ENCODE measurements at places on chromosomes 16 and 17. TPM values are rescaled to one million over a fixed set of nuclear protein-coding genes. Genes with fewer than 3 reads are reported as not detected.

Gene UBALD2
- total RNA-seq, result 28.1 TPM

Gene KRT17
- total RNA-seq, result not detected

Gene UTS2R
- 0.81 TPM for total RNA-seq

Gene PABPN1L
- not detected for total RNA-seq

Gene KRT222
- total RNA-seq, result not detected

Gene DHODH
- 8.3 TPM for total RNA-seq

Gene WNT9B
- 0.13 TPM for total RNA-seq

Gene HERPUD1
- 105 TPM for total RNA-seq

Gene HSD3B7
- 6.7 TPM for total RNA-seq

Gene KRT15
- total RNA-seq, result not detected

Gene HOXB3
- total RNA-seq, result 1.6 TPM

DNA sequence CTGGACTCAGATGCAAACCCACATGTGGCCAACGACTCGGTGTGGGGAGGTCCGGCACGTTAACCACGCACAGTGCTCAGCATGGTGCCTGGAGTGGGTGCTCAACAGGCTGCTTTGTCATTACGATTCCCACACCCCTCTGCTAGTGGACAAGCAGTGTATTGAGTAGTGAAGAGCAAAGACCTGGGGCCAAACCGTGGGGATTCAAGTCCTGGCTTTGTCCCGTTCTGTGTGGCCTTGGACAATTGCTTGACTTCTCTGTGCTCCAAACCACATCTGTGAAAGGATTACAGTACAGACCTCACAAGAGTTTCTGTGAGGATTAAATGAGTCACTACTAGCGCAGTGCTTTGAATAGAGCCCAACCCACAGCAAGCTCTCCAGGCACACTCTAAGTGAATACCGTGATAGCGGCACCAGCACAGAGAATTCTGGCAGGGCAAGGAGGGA, 33.8 kb downstream of the TRPV2 start:
- no peak for DNase-seq

DNA sequence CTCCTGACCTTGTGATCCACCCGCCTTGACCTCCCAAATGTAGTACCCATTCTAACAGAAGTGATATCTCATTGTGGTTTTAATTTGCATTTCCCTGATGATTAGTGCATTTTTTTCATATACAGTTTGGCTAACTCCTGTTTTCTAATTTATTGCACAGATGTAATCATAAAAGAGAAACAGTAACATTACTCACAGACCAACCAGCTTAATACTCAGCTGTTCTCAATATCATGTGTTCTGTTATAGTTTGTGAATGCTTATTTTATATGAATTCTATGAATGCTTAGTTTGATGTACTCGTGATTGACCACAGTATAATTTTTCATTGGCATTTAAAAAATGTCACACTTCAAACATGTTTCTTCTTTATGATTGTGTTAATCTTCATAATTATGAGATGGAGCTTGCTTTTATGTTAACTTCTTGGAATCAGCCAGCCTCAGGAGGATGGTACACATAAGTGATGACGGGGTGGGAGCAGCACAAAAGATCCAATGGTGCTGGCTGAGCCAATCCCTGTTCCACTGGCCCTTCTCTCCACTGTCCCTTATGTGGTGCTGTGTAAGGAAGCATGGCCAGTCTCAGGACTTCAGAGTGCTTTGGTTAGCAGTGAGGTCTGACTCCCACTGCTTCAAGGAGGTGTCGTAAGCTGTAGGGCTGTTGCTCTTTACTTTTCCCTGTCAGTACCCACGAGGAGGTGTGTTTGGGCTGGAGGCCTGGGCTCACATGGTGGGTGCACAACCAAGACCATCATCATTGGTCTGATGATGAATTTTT, 191.0 kb downstream of the SPECC1 start:
- no peak for DNase-seq

- peak; percentile 64 for DNase-seq
Measured at GRCh38 chr16:10080051-10080772, 102.0 kb downstream of the GRIN2A start.

DNA sequence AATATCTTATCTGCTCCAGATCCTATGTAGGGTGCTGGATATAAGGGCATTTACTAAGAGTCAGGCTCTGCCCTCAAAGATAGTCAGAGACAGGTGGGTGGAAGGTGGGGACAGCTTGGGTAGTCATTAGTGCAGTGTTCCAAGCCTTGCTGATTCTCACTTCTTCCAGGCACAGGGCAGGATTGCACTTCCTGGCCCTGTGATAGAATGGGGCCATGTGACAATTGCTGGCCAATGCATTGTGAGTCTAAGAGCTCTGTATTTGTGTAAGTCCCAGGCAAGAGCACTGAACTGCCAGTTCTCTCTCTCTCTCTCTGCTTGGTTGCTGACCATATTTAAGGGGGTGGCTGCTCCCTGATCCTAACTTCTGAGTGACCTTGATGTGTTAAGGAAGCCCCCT, 112.1 kb downstream of the C16orf78 start:
- no peak for DNase-seq

GRCh38 chr16:21611556-21612384, 12.4 kb downstream of the METTL9 start:
- no peak for DNase-seq

- DNase-seq, result no peak
Measured at GRCh38 chr16:55964923-55965475, 89.8 kb upstream of the CES5A start.

GRCh38 chr16:67926181-67926750, 5.4 kb downstream of the CTRL start:
- no peak for DNase-seq

DNA sequence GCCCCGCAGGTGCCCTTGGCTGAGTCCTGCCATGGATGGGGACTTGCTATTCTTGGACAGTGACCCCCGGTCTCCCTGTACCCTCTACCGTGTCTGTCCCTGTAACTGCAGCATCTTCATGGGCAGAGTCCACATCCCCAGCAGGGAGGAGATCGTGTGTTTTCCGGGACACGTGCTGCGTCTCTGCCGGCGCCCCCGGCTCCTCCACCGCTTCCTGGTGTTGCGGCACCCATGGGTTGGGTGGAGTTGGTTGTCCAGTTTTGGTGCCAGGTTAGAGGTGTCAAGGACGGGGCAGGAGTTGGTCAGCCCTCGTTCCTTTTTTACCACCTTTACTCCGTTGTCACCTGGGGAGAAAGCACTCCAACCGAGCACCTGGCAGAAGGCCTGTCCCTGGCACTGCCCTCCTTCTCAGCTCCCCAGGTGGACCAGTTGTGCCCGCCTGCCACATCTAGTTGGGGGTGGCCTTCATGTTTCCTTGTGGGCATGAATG, 20.0 kb downstream of the BAIAP2 start:
- DNase-seq, result no peak

DNA sequence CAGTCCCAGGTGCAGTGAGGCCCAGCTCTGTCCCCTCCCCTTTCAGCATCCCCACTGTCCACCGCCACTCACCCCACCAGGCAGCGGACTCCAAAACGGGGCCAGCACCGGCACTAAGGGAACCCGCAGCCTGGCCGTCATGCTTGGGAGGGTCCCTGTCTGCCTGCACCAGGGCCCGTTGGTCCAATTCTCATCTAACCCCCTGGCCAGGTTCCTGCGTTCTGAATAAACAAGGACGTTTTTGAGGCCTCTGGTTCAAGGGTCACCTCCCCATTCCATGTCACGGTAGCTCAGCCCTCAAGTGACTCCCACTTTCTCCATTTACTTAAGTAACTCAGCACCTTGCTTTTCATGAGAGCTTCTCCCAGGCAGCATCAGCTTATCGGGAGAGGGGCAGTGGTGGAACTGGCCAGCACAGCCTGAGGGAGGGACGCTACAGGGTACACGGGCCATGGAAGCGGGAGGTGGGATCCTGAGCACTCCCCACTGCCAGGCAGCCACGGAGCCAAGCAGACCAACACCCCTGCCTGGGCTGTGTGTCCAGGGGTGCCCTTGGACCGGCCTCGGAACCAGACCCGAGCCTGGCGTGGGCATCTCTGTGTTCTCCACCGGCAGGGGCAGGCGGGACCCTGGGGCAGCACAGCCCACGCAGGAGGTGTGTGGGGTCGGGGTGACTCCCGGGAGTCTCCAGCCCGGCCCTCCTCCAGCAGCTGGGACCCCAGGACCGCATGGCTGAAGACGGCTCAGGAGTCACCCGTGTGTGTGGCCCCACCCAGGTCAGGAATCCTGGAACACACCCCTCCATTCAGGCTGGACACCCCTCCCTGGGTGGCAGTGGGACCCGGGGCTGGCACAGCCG, 74.9 kb upstream of the GNG13 start:
- peak; percentile 17 for DNase-seq

- no peak for DNase-seq
Measured at GRCh38 chr16:21568502-21569189, 30.7 kb upstream of the METTL9 start.

- no peak for DNase-seq
Measured at GRCh38 chr17:42670789-42671657, 5.8 kb downstream of the PLEKHH3 start.

- no peak for DNase-seq
Measured at GRCh38 chr16:15457958-15458357, 23.6 kb downstream of the BMERB1 start.

GRCh38 chr17:60165223-60165622, 15.4 kb downstream of the CA4 start:
- no peak for DNase-seq

GRCh38 chr16:16017812-16018211, 68.4 kb downstream of the ABCC1 start:
- DNase-seq, result no peak

DNA sequence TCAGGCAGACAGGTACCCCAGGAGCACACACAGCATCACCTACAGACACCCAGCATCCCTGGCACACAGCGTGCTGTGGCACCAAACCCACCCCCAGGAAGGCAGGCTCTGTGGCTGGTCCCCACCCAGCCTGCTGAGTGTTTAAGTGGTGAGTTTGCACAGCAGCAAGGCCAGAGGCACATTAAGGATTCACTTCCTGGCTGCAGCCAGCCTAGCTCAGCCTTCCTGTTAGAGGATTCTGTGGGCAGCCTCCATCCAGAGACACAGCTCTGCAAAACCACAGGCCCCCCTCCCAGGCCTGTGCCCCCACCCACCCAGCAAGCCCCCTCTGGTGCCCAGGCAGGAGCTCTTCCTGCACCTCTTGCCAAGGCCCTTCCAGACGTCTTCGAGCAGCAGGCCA, 36.1 kb upstream of the PHB1 start:
- DNase-seq, result no peak

DNA sequence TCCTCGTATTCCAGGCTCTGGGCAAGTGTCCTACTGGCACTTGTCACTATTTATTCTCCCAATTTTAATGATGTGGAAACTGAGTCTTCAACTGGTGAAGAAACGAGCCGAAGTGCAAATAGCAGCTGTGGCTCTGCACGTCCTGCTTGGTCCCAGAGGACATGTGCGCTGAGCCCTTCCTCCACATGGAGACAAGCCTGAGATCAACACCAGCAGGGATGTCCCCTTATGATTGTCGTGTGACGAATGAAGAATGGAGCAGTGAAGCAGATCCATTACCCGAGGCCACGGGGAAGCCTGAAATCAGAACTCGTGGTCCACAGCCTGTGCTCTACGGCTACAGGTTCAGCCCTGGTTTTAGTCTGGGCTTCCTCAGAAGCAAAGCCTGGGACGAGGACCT, 61.0 kb downstream of the FOXL1 start:
- no peak for DNase-seq

GRCh38 chr16:868846-869822, 68.6 kb upstream of the GNG13 start:
- DNase-seq, result peak; percentile 26

DNA sequence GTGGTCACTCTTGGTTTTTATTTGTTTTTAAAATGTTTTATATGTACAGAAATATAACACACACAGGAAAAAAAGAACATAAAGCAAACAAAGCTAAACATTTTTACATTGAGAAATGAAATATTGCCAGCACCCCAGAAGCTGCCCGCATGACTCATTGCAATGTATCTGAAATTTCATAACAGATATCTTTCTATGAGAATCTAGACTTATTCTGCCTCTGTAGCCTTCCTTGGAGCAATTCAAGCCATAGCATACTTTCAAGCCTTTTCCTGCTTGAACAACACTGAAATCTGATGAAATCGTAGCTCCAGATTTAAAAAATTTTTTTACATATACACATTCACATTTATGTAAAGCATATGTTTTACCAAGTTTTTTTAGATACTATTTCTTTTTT, 86.9 kb downstream of the RBBP6 start:
- no peak for DNase-seq
